ENCODE measurements at places on chromosomes 3 and 15.

GRCh38 chr3:140096037-140096436 lies 161.1 kb downstream of the CLSTN2 start:
- DNase-seq, result no peak

- DNase-seq, result no peak
Observed at GRCh38 chr15:62287066-62287857, 122.2 kb upstream of the C2CD4B start.

DNA sequence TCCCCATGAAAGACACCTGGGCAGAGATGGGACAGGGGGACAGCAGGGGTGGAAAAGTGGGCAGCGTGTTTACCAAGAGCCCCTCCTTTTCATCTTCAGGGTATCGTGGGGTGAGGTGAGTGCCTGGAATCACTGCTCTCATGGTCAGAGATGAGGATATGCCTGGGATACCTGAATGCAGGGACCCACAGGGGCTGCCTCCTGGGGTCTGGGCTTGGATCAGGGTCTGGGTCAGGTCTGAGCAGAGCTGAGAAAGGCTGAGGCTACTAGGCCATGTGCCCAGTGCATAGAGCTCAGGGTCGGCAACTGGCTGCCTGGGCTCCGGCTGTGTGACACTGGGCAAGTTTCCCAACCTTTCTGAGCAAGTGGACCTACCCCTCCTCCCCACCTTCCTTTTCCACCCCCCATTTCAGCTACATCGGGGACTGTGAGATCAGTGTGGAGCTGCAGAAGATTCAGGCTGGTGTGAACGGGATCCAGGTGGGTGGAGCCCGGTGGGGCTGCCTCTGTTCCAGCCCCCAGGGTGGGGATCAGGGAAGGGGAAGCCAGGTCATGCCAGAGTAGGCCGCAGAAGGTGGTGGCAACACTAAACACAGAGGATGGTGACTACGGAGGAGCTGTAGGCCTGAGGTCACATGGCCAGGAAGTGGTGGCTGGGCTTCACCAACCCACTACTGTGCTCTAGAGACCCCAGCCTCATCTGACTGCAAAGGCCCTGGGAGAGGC lies 24.5 kb downstream of the ESYT3 start:
- no peak for DNase-seq

DNA sequence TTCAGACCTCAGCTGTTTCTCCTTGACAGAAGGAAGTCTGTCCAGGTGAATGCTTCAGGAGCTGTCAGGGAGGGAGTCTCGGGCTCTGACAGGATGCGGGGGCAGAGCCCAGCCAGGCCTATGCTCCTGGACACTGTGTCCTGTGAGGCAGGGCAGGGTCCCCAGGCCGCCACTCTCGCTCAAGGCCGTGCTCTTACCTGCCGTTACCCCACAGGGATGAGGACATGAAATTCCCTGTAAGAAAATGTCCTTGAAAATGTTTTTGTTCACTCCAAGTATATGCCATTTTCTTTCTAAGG lies 63.9 kb downstream of the BOC start:
- no peak for DNase-seq

DNA sequence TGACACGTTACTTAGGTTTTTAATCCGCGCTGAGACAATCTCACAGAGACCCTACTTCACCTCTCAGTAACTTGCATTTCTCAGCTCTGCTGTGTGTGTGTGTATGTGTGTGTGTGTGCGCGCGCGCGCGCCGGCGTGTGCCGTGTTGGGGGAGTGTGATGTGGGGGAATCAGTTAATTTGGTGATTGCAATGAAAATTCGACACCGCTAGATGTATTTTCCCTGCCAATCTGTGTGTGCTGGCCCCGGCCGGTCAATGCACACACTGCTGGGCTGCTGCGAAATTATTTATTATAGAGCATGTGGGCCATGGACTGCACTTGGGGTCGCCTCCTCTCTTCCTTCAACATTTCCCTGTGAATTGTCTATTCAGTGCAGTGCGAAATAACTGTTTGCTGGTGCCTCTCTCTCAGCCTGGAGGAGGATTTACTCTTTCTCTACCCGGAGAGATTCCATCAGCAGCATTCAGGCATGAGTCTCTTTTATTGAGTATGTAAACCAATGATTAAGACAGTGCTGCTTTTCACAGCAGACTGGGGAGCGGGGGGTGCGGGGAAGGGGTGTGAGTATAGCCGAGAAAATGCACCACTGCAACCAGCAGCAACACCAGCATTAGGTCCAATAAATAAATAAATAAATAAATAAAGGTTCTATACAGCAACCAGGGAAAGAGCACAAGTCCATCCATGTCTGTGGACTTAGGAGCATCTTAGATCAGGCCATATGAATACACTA lies 2.9 kb downstream of the CADM2 start:
- no peak for DNase-seq

- DNase-seq, result no peak
Observed at GRCh38 chr3:121552379-121552778, 6.6 kb upstream of the POLQ start.

DNA sequence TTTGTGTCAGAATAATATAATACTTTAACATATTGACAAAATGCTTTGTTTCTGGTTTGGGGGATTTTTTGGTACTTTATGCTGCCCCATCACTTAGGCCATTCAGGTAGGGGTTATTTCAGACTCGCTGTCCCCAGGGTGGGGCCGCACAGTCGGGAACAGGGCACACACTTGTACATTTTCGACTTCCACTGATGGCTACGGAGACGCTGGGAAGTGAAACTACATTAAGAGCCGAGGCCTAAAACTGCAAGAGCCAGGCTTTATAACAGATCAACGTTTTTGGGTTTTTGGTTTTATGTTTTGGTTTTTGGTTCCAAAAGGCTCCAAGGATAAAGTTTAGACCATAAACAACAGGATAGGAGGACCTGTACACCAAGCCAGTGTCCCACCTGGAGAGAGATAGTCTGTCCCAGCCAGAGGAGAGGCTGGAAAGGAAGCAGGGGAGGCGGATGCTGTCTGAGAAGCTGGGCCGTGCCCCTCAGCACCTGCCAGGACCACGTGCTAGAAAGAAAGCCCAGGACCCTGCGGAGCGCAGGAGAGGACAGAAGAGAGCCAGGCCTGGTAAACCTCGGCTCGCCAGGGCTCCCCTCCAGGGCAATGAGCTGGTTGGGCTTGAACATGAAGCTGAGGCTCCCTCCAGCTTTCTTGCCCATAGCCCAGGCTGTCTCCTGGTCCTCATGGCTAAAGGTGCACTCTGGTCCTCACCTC lies 111.7 kb downstream of the CHSY1 start:
- no peak for DNase-seq

DNA sequence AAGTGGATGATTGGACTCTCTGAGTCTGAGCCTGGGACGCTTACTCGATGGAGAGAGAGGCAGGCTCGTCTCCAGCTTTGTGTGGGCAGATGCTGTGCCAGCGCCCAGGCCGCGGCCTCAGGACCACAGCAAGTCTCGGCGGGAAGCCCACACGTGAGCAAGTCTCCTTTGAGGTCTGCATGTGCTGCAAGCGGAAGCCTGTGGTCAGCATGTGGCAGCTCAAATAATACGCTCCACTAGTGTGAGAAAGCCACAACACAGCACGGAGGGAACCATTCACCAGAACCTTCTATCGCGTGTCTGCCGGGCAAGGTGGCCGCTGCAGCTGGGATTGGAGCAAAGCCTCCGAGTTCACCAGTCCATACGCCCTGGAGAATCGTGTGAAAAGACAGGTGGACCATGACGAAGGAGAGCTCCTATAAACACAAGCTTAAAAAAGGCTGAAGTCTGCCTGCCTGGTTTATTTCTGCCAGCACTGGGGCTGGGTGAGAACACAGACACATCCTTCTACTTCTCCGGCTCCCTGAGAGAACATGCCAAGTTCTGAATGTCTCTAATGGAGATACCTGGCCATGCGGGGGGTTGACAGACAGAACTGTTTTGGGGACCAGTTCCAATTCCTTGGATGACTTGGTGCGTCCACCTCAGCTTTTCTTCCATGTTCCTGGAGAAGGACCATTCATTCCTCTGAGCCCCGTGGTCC lies 82.0 kb upstream of the LRIG1 start:
- no peak for DNase-seq

DNA sequence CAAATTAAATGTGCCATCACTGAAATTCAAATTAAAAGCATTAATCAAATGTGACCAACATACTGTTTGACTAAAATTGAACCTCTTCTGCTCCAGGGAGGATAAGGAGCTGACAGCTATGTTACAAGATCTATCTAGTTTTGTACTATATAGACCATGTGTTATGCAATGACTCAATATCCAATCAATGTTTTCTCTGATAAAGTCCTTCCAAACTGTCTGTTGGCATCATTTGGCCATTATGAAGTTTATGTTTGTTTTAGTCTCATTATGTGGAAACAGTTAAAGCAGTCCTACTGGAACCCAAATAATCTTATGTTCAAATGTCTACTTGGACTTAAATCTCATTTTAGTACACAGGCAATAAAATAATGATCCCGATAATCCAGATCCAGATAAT lies 267.0 kb upstream of the THBS1 start:
- no peak for DNase-seq

- no peak for DNase-seq
Observed at GRCh38 chr3:107705046-107705445, 182.3 kb downstream of the BBX start.

DNA sequence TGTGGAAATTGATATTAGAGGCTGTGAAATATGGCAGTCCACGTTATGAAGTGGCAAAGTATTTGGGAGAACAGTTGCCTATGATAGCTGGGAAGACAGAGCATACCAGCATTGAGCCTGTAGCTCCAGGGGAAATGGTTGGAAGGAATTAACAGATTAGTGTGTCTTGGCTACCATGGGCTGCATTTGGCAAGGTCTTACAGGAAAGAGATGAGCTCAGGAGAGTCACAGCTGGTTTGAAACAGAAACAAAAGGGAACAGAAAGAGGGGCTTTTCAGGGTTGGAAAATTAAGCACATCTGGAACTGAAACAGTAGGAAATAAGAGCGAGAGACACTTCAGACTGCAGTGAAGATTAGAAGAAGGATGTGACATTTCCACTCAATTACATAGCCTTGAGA lies 141.7 kb downstream of the FBLN2 start:
- no peak for DNase-seq

DNA sequence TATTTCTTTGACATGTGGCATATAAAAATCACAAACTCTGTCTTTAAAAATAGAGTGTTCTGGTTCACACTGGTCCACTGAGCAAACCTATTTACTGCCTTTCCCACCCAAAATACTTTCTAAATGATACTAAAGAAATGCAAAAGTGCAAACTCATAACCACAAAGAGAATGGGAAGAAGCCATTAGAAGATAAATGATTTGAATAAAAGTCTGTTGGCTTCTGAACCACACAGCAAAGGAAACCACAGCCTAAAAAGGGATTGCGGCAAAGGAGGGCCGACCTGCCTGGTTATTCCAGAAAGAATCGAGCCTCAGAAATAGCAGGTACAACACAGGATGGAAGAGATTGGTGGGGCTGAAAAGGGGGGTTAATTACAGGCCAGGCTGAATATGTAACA lies 599.5 kb downstream of the FHIT start:
- no peak for DNase-seq

GRCh38 chr15:89665449-89666181 lies 10.3 kb upstream of the KIF7 start:
- no peak for DNase-seq

DNA sequence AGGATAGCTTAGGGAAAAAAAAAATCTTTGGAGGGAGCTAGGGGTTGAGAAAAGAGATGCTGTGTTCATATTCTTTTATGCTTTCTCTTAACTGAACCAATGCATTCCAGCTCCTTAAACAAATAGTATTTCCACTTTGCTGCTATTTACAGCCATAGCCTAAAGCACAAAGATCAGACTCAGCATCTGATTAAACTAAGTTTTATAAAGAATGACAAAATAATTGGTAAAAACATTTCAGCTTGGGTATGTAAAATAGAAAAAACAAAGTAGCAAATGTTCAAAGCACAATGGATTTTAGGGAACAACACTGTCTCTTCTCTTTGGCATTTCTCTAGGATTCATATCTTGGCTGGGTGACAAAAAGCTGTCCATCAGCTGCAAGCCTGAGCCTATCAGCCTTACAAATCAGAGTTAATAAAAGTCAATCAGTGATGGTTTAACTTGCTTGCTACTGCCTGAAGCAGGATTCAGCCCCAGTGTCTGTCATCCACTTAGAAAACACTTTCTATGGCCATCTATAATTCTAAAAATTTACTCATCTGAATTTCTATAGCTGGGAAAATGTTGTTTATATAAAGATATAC lies 232.1 kb upstream of the CDIN1 start:
- DNase-seq, result no peak

GRCh38 chr15:53836618-53837017 lies 77.2 kb upstream of the WDR72 start:
- no peak for DNase-seq

- no peak for DNase-seq
Observed at GRCh38 chr3:180341516-180341915, 260.4 kb upstream of the TTC14 start.

GRCh38 chr3:43764056-43764455 lies 73.3 kb downstream of the ABHD5 start:
- DNase-seq, result no peak

GRCh38 chr15:62845241-62846126 lies 197.1 kb upstream of the TPM1 start:
- DNase-seq, result no peak

DNA sequence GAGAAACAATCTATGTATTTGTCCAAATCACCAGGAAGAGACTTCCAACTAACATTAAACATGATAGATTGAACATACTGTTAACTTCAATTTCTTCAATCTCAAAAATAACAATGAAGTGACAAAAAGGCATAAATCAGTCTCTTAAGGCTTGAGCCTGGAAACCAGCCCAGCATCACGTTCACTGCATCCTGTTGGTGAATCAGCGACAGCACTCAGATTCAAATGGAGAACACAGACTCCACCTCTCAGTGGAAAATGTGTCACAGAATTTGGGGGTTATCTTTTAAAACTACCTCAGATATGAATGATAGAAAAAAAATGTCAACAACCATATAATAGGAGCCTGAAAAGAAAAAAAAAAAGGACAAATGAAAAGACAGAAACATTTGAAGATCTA lies 212.0 kb downstream of the MINAR1 start:
- DNase-seq, result no peak

DNA sequence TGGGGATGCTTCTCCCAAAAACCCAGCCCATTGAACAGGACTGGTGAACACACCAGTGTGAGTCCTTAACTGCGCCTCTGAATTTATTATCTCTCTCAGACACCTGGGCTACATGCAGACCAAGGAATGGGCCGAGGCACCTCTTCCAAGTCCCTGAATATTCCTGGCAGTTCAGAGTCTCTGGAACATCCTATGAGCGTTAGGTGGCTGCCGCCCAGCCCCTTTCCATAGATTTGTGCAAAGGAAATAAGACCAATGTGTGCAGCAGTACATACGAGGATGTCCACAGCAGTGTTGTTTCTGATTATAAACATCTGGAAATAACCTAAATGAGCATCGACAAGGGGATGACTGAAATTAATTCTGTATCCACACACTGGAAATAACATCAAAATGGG lies 104.9 kb upstream of the RPL32 start:
- DNase-seq, result no peak
